Glutamatergic neuron (in vitro differentiated cells): ENCODE measurements at places on chromosomes 13 and 19. TPM values are rescaled to one million over a fixed set of nuclear protein-coding genes. Genes with fewer than 3 reads are reported as not detected.

Gene CDC42EP5
- not detected for total RNA-seq

Gene DIAPH3
- 2.6 TPM for total RNA-seq

Gene XPO4
- 15.5 TPM for total RNA-seq

Gene LRFN3
- total RNA-seq, result 40.6 TPM

Gene MBD3L5
- total RNA-seq, result not detected

Gene PSMC4
- total RNA-seq, result 111 TPM

Gene ZNF443
- 8.8 TPM for total RNA-seq

Gene ISYNA1
- total RNA-seq, result 111 TPM

Gene SERTAD3
- 30.1 TPM for total RNA-seq

- no peak for DNase-seq
Measured at GRCh38 chr13:63864171-63864902, 2448.7 kb upstream of the PCDH20 start.

GRCh38 chr19:21848706-21849105, 12.7 kb upstream of the ZNF43 start:
- no peak for DNase-seq

GRCh38 chr19:410243-410781, 1.4 kb upstream of the C2CD4C start:
- DNase-seq, result peak; percentile 41

DNA sequence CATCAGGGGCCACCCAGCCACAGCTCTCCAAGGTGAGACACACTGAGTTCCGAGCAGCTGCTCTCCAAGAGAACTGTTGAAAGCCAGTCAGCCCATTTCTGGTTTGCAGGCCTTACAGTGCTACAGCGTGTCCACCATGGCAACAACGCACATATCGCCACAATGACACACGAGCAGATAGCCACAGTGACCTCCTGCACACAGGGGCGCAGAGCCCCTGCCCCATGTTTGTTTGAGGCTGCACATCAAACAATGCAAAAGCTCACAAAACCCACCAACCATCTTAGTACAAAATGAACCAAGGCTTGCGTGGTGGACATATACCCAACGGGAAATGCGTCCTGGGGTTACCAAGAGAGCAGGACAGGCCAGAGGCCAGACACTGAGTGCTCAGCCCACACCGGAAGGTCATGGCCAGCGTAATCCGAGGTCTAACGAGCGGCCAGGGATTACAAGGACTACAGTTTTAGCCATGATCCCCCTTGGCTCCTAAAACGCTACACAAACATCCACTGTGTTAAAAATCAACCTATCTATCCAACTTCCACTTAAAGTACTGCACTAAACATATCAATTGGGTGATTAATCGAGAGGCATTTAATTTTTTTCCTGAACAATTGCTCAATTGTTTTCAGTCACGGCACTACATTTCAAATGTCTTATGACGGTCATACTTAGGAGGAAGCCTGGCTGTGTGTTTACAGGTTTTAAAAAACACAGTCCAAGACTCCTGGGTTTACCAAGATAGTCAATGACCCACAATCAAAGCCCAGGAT, 56.0 kb downstream of the STK24 start:
- DNase-seq, result no peak

DNA sequence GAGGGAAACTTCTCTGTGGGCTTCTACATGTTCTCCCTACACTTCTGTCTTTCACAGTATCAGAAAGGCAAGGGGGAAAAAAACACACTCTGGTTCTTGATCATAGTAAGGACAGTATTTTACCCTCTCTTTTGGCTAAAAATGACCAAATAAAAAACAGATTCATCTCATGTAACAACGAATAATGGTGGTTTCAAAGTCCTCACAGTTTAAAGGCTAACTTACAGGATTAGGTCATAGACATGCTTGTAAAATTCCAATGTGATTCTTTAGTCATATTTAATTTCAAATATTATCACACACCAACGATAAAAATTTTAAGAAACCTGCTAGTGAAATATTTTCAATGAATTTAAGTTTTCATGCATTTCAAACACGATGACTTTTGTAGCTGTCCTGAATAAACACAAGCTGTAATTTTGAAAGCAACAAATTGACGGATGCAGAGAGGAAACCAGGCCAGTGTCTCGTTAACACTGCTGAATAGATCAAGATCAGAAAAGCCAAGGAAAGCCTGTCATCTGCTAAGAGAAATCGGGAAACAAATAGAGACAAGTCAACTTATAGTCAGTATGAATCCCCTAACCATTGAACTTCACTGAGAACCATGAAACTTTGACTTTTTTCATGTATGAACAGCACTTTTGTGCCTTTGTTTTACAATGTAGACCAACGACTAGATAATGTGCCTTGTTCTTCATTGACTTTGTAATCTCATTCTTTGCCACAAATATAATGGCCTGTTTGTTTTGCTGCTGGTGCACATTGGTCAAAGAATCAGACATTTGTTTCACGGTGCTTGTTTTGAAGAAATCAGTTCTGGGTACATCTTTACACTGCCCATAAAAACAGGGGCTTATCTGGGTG, 22.0 kb downstream of the MBNL2 start:
- DNase-seq, result no peak

DNA sequence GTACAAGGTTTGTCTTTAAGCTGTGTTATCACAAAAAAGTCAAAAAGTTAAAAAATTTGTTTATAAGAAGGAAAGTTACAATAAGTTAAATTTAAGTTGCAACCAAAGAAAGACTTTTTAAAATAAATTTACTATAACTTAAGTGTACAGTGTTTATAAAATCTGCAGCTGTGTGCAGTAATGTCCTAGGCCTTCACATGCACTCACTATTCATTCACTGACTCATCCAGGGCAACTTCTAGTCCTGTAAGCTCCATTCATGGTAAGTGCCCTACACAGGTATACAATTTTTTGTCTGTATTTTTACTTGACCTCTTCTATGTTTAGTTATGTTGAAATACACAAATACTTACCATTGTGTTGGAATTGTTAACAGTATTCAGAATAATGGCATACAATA, 667.9 kb upstream of the SLITRK5 start:
- no peak for DNase-seq

GRCh38 chr13:97321616-97322321, 99.6 kb downstream of the MBNL2 start:
- DNase-seq, result no peak

GRCh38 chr13:104823071-104823470, 1712.4 kb downstream of the EFNB2 start:
- DNase-seq, result no peak

- no peak for DNase-seq
Measured at GRCh38 chr19:58338825-58339558, 12.2 kb downstream of the ZSCAN22 start.

DNA sequence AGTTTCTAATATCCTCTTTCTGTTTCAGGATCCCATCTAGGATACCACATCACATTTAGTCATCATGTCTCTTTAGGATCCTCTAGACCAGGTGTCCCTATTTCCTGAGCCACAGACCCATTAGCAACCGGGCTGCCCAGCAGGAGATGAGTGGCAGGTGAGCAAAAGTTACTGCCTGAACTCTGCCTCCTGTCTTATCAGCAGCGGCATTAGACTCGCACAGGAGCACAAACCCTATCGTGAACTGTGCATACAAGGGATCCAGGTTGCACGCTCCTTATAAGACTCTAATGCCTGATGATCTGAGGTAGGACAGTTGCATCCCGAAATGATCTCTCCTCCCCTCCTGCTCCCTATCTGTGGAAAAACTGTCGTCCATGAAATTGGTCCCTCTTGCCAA, 7.8 kb upstream of the CEBPG start:
- DNase-seq, result no peak

DNA sequence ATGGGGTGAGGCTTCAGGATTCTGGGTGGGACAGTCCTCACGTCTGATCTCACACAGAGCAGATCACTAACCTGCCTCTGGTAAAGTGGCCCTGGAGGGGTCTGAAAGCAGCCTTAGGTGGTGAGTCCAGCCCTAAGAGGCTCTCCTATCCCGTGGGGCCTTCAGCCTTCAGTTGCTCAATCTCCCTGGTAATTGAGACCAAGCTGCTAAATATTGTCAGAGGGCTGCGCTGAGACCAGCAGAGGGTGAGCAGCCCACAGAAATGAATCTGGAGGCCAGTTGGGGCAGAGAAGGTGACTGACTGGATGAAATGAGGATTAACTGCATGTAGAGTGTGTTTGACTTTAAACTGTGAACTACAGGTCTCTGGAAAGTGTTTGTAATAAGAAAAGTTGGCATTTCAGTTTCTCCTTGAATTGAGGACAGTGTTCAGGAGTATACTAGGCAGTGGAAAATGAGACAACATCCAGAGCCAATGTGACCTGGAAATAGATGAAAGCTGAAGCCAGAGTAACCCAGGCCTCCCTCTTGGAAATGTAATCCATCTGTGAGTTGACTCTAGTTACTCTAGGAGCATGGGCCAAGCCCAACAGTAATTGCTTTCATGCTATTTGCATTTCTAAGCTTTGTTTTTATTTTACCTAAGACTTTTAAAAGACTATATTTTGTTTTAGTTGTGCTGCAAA, 14.3 kb upstream of the HSPH1 start:
- DNase-seq, result peak; percentile 29

GRCh38 chr19:6739390-6739882, at the start of gene TRIP10:
Gene TRIP10, plus strand, starts transcription at chr19:6739680. Its CDS starts 82 bp downstream, at chr19:6739762.
- DNase-seq, result peak; percentile 83

DNA sequence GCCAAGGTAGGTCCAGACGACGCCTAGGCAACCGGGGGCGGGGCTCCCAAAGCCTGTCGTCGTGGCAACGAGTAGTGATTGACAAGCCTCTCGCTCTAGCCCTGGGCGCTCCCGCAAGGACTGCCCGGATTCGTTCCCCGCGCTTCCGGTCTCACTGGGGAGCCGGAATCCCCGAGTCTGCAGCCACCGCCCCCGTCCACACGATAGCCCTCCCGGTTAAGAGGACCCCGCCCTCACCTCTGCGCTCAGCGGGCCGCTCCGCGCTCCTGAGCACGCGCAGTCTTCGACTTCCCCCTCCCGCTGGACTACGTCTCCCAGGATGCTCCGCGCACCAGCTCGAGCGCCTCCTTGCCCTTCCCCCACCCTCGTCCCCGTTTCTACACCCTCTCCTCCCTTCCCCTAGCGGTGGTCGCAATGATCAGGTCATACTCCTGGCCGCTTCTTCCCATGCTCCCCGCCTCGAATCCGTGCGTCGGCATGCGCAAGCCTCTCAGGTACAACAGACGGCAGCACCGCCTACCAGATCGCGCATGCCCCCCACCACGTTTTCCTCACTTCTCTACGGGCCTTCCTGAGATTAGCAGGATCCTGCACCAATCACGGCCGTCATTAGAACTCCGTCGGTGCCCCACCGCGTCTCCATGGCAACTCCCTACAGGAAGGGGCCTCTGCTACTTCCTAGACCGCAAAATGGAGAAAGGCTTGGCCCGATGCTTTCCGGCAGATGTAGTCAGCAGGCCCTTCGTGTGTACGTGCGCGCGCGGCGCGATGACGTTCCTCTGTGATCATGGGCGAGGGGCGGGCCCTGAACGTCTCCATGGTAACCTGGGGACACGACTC, at the start of gene MZF1:
MZF1 (minus strand) TSS at position 518 of the 840 bp plus-strand sequence. CDS start 1,946 bp downstream, outside the sequence.
- peak; percentile 99 for DNase-seq

GRCh38 chr19:55621205-55621672, 3.1 kb downstream of the ZNF784 start:
- DNase-seq, result no peak

- no peak for DNase-seq
Measured at GRCh38 chr13:95250961-95251360, 50.3 kb downstream of the ABCC4 start.

DNA sequence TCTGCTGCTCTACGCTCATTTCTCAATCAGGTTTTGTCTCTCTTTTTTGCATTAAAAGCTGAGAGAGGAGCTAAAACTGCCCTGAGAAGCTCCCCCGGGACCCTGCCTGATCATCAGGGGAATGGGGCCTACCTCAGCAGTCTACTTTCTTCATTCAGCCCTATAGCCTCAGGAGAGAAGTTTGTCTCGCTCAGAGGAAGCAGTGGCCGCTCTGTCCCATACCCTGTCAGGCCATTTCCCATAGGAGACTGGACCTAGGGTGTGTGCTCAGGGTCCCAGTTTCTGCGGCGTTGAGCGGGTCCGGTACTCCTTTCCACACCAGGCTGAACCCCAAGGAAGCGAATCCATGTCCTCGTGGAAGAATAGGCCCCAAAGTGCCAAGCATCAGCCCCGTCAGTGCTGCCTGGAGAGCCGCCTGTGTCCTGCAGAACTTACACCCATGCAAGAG, 21.7 kb downstream of the UBE2L5 start:
- DNase-seq, result peak; percentile 27

DNA sequence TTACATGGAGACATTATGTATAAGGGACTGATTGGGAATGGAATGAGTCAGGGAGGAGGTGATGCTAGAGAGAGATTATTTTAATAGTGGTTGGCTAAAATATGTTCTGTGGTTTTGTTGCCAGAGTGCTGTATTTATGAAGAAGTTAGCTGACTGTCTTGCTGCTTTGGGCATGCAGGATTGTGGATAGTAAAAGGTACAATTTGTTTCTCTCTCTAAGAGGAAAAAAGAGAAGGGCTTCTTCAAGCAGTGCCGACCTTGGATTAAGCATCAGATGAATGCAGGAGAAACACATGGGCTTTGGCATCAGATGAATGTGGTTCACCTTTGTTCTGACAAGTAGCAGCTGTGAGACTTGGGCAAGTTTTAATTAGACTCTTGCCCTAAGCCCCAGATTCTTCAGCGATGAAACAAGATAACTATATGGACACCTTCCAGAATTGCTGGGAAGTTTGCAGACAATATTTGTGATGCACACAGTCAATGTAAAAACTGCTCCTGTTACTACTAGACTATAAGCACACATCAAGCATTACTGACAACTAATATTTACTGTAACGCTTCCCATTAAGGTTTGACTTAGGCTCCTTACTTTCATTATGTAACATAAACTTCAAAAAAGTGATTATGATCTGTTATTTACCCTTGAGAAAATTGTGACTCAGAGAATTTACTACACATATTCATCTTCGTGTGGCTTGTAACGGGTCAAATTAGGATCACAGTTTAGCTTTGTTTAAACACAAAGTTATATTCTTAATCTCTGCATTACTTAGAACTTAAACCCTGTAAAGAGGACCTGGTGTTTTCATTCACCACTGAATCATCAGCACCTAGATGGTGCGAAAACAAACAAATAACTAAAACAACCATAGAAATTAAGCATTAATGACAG, 824.0 kb downstream of the PCDH9 start:
- DNase-seq, result no peak

GRCh38 chr19:19525611-19526380, 2.9 kb upstream of the YJEFN3 start:
- DNase-seq, result no peak

DNA sequence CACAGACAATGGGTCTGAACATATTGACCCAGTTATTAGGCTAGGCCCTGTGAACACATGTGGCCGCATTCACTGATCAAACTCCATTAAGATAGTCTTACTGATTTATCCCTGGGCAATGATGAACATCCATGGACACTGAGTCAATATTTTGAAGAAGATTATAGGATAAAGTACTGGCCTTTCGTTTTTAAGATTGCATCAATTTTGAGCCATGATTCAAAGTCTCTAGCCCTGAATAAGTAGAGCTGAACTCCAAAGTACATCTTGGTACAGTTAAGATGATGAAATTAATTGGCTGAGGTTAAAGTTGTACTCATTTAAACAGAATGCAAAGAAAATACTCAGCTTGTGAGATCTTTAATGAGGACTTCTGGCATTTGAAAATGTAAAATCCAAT, 1581.9 kb downstream of the EFNB2 start:
- DNase-seq, result no peak
